ENCODE measurements at places on chromosomes 4 and X.

GRCh38 chrX:119887721-119888425, 7.8 kb upstream of the AKAP14 start:
- DNase-seq = peak; percentile 74

- DNase-seq = no peak
Observed at GRCh38 chr4:89308161-89308500, 531 bp upstream of the GPRIN3 start.

DNA sequence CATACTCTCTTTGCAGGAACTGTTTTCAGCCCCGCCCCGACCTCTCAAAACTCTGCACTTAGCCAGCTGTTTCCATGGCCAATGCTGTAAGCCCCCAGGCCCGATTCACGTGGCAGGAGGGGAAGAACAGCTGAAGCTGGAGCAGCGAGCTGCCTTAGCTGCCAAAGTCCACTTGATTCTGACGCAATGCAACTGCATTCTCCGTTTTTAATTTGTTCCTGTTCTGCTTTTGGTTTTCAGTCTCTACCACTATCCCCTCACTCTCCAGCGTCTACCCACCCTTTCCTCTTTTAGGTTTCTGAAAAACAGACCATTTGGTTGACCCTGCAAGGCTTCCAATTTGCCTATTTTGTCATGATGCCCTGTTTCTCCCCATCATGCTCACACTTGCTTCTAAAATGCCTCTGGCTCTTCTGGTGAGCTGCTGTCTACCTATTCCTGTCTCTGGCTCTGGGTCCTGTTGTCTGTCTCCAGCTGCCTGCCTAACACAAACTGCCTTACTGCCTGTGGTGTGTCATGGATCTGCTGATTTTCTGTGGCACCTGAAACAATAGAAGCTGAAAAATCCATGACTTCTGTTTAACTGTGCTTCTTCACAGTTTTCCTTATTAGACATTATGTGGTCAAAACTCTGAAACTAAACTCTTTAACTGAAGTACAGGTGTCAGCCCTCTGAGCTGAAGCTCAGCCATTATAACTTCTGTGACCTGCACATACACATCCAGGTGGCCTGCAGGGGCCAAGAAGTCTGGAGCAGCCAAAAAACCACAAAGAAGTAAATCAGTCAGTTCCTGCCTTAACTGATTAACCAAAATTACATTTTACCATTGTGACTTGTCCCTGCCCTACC, 160.5 kb upstream of the AGTR2 start:
- DNase-seq = no peak

- peak; percentile 12 for DNase-seq
Observed at GRCh38 chr4:42280327-42281095, 116.8 kb upstream of the SHISA3 start.

DNA sequence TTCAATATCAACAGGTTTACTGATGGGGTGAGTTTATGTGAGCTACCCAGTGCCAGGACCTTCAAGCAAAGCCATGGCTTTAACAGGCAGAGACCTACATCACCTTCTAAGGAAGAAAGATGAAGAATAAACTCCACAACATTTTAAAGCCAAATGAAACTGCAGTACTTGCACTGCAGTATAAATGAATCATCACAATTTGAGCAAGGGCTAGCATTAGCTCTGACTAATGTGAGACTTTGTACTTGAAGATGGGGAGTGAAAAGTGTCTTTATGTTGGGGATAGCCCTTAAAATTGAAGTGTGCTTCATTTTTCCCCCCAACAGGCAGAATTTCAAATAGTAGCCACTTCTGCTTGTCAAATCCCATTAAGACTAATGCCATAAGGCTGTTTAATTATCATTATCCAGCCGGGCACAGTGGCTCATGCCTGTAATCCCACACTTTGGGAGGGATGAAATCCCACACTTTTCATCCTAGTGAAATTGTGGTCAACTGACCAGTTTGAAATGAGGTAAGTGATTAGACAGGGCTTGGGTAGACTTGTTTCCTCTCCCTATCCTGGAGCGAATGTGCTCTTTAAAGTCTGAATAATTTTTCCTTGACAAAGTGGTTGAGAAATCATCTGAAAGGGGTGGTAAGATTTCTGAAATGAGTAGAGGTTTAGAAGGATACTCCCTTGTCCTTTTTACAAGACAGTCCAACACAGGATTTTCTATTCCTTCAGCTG, 27.2 kb upstream of the GPR34 start:
- no peak for DNase-seq

- no peak for DNase-seq
Observed at GRCh38 chrX:150164971-150165600, 198.0 kb upstream of the MAMLD1 start.

DNA sequence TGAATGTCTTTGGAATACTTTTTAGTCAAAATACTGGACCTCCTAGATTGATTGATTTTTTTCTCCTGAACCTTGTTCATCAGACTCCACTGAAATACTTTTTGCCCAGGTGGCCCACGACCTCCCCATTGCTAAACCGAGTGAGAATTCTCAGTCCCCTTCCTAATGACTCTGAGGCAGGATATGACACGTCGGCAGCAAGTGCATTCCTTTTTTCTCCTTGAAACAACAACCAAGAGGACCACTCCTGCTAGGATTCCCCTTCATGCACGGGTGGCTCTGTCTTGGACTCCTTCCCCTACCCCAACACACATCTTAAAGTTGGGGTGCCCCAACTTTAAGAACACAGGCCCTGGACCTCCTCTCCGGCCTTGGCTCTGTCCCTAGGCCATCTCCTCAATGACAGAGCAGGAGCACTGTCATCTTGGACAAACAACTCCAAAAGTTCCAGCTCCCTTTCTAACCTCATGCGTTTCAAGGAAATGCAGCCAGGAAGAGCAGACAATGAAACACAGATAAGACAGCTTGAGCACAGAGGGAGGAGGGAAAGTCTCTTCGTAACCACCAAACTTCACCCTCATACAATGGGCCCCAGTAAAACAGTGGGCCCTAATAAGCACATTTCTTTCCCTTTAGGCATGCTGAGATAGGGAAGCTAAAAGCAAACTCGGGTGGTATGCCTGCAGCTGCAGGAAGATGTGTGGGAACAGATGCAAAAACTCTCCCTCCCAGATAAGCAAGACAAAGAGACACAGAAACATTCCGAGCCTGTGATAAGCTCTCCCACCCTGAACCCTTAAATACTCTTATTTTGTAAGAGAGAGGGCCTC, 33.9 kb downstream of the ZBTB49 start:
- no peak for DNase-seq

DNA sequence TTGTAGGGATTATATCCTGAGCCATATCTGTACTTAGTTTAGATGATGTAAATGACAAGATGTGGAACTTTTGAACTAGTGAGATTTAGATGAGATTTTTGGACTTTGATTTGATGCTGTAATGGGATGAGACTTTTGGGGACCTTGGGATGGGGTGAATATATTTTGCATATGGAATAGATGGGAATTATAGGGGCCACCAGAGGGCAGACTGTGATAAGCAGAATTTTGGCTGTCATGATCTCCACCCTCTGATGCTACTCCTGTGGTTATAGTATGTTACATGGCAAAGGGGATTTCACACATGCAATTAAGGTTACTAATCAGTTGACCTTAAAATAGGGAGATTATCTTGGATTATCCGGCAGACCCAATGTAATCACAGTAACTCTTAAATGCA, 214.0 kb upstream of the NHS start:
- DNase-seq = no peak

DNA sequence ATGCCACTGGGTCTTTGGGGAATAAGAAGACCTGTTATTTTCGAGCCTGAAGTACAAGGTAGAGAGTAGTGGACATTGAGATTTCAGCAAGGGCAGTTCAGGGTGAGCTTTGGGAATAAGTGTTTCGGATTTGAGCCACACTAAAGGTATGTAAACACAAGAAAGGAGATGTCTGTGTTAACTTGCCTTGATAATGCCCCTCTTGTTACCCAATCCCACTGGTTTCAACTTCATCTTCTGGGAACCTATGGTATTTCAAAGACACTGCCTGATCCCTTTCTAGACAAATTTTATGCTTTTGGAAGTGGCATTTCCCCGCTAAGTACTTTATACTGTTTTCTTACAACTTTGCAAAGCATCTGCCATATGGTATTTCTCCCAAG, 79.4 kb downstream of the SLC9A6 start:
- DNase-seq = no peak

GRCh38 chrX:96929036-96929435, 45.3 kb downstream of the RPA4 start:
- DNase-seq = no peak

DNA sequence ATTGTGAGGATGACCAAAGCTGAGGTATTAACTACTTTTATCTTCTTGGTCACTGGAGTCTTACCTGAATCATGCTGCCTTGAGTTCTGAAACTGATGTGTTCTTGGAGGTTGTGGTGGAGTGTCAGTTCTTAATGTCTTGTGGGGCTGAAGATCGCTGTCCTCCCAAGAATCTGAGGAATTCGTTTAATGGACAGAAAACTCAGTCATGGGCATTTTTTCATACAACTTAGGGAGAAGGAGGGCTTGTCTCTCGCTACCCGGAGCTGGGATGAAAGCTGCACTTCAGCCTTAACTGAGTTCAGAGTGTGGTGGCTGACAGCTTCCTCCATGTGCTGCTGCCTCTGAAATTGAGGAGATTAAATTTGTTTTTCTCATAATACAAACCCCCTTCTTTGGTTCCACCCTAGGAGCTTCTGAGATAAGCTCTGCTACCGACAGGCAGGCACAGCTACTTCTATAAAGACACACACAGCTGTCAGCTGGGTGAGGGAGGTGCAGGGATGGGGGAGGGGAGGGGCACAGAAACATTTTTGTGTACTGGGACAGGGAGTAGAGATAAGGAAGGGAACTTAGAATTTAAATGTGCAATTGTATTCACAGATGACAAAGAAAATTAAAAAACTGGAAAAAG, 30.8 kb downstream of the RBBP7 start:
- no peak for DNase-seq

GRCh38 chr4:145195167-145195952, 15.0 kb upstream of the OTUD4 start:
- no peak for DNase-seq

DNA sequence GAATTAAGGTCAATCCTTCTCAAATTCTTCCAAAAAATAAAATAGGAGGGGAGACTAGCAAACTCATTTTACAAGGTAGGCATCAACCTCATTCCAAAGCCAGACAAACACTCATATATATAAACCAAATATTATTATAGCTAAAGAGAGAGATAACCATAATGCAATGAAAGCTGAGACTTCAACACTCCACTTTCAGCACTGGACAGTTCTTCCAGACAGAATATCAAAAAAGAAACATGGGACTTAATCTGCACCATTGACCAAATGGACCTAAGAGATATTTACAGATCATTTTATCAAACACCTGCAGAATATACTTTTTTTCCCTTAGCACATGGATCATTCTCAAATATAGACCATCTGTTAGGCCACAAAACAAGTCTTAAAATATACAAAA, 15.5 kb upstream of the EDA2R start:
- no peak for DNase-seq

GRCh38 chrX:31178064-31178768, 106.4 kb upstream of the FTHL17 start:
- DNase-seq = no peak

DNA sequence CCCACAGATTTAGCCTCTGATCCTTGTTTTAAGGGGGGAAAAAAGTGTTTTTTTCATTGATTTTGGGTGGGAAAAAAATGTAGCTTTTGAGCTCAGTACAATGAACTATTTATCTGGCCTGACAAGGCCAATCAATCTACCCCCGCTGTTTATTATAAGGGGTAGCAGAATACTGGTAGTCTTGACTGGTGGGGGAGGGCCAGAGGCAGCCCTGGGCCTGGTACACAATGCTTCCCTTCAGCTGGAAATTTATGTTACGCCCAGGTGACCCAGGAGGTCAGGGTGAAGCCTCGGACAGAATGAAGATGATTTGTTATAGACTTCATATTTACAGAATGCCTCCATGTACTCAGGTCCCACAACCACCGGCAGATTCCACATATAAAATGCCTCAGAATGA, 143.2 kb downstream of the SH3KBP1 start:
- DNase-seq = no peak

GRCh38 chr4:112225157-112225556, 6.4 kb upstream of the AP1AR start:
- no peak for DNase-seq

- no peak for DNase-seq
Observed at GRCh38 chr4:11602606-11603340, 174.1 kb upstream of the HS3ST1 start.

GRCh38 chr4:1834047-1834775, 21.7 kb downstream of the LETM1 start:
- DNase-seq = no peak

- DNase-seq = no peak
Observed at GRCh38 chr4:168917138-168917779, 92.8 kb downstream of the CBR4 start.

- no peak for DNase-seq
Observed at GRCh38 chr4:157791236-157791635, 381.6 kb downstream of the GASK1B start.

DNA sequence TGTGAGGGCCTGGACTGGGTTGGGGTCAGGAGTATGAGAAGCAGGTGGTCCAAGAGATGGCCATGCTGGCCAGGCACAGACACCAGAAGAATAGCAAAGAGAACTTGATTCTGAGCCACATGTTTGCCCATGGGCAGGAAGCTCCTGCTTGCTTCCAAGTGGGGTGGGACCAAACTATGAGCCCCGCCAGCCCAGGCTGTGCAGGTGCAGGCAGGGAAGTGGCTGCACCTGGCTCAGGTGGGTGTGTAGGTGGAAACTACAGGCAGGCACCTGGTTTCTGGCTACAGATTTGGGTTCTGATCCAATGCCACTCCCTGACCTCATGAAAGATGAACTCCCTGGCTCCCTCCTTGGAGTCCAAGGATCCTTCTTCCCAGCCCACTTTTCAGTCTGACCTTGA, 207.9 kb upstream of the KLF3 start:
- no peak for DNase-seq

DNA sequence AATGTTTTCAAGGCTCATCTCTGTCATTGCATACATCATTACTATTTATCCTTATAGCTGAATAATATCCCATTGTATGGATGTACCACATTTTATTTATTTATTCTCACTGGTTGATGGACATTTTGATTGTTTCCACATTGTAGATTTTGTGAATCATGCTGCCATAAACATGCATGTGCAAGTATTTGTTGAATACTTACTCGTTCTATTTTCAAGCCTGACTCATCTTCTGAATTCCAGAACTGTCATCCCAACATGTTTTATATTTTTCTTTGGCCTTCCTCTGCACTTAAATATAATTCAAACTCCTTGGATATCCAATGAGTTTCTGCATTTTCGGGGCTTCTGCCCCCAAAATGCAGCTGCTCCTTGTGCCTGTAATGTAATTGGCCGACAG, 77.6 kb downstream of the MXRA5 start:
- DNase-seq = no peak

GRCh38 chr4:160523231-160523630, 1420.4 kb downstream of the RAPGEF2 start:
- DNase-seq = no peak

DNA sequence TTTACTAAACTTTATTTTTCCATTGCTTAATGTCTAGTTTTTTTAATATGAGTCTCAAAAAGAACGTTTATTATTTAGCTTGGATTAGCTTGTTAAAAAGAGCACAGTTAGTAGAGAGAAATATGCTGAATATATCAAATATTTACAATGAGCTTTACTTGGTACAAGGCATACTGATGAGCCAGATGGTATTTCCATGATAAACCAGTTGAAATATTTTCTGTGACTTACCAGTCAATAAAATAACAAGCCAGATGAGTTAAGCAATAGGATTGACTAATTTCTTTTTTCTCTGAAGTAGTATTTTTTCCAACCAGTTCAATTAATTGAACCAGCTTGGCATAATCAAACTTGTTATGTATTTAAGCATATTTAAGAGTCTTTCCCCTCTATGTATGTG, 134.1 kb downstream of the KLHL34 start:
- no peak for DNase-seq

Measured in NCI-H774 (cell line).